ENCODE measurements at places on chromosomes 1 and 21.

- no peak for DNase-seq
Observed at GRCh38 chr1:104699433-104699832, 949.7 kb downstream of the AMY1C start.

GRCh38 chr1:21590934-21591333, 78.2 kb downstream of the RAP1GAP start:
- DNase-seq, result no peak

DNA sequence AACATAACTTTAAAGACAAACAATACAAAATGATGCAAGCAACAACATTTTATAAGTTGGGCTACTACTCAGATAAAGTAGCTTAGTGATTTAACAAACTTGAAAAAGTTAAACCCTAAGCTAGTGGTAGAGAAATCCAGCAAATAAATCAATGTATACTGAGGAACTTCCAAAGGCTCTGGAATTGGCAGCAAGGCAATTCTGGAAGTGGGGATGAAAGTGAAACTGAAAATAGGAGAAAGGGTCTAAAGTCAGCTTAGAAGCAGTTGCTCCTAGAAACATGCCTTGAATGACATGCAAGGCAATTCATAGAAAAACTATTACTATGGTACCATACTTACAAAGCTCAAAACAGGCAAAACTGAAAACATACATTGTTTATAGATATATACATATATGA, 90.0 kb upstream of the CAMK1G start:
- no peak for DNase-seq

DNA sequence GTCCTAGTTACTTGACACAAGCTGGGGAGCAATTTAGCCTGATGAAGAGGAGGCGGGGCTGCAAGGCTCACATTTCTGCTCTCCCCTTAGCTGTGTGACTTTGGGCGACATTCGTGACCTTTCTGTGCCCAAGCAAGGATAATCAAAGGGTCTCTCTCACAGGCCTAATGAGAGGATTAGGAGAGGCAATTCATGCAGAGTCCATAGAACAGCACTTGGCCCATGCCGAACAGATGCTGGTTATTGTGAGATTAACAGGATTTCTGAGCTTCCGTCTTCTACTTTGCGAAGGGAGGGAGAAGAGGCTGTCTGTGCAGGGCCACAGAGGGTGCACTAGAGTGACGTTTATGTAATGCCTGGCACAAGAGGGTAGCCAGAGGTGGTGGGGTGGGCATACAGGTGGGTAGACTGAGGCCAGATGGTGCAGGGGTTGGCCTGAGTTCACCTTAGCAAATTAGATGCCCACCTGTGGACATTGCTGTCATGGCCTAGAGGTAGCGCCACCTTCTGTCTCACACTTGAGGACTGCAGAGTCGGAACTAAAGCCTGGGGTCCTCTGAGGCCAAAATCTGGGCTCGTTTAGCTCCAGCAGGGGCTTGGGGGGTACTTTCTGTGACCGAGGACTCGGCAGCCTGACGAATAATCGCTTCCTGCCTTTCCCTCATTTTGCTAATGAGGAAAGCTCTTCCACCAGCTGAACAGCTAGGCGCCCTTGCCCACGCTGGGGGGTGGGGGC, 18.6 kb downstream of the ACTL8 start:
- no peak for DNase-seq

DNA sequence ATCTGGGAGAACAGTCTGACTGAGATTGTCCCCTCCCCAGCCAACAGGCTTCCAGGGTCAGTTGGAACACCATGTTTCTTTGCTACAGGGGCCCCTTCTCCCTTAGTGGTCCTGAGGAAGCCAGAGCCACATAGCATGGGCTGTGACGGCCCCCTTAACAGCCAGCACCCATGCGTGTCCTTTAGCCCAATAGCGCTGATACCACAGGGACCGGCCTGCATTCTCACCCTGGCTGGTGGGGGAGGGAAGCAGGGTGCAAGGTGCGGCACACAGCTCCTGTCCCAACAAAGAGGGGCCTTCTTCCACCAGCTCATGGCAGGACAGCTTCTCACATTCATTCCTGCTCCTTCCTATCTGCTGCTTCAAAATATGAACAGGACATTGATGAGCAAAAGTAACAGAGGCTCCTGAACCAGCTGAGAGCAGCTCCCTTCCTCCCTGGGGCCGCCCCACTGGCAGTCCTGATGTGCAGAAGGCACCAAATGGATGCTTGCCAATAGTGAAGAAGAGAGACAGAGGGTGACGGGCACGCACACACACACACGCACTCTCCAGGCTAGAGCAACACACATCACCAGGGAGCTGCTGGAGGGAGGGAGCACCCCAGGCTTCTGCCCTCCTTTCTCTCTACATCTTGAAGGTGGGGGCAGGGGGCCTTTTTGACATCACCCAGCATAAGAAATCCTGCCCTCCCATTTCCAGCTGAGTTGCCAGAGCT, 99.4 kb downstream of the CRYAA start:
- DNase-seq, result no peak

- no peak for DNase-seq
Observed at GRCh38 chr21:26070822-26071425, 99.6 kb downstream of the APP start.

GRCh38 chr1:172177849-172178248, 242.6 kb upstream of the C1orf105 start:
- no peak for DNase-seq

DNA sequence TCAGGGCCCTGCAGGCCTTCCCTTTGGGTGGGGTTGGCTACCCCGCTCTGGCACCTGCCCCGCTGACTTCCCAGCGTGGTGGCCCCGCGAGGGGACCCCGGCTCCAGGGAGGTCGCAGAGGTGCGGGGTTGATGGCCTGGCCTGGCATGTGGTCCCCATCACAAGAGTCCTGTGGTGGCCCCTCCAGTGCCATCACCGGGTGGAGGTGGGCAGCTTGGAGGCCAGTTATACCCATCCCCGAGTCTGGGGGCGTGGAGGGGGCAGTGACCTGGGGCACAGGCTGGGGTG, 26.8 kb downstream of the PRMT2 start:
- no peak for DNase-seq

DNA sequence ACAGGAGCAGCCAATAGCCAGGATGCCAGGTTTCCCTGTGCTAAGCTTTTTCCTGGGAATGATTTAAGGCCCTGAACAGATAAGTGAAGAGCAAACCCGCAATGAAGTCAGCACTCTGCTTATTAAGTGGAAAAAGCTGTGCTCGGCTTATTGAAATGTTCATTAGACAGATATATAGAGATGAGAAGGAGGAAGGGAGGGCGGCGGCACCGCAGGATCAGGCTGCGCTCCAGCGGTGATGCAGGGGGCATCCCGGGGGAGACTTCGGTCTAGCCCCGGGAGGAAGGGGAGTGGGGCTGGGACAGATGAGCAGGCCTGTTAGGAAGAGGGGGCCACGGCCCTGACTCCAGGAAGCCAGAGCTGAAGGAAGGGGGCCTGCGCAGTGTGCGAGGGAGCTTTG, 115.0 kb downstream of the TMEM53 start:
- DNase-seq, result no peak

GRCh38 chr1:150621497-150622302, 7.7 kb downstream of the ENSA start:
- peak; percentile 43 for DNase-seq

DNA sequence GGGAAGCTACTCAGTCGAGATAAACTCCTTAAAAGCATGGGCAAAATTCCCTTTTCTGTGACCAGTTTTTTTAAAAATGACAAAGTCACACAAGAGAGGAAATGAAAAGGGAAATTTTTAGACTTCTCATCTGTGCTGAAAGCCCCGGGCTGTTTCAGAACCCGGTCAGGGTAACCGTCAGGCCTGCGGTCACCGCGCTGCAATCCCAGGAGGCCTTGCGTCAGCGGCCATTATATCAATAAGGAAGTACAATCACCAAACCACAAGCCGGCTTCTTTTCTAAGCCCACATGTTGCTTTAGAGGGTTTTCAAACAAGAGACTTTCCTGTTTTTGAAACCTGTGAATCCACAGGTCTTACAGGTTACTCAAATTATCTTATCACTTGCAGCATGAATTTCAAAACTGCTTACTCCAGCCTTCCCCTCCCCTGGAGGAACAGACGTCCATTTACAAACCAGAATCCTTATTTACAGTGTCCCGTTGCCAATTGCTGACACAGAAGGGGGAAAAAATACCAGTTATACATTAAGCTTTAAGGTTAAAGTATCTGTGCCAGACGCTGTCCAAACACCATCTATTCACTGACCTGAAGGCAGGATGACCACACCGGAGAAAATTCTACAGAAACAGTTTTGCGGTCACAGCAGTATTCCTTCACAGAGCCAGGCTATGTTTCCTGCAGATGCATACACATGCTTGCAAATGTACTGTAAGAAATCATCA, 165.3 kb downstream of the TOMM20 start:
- DNase-seq, result no peak

DNA sequence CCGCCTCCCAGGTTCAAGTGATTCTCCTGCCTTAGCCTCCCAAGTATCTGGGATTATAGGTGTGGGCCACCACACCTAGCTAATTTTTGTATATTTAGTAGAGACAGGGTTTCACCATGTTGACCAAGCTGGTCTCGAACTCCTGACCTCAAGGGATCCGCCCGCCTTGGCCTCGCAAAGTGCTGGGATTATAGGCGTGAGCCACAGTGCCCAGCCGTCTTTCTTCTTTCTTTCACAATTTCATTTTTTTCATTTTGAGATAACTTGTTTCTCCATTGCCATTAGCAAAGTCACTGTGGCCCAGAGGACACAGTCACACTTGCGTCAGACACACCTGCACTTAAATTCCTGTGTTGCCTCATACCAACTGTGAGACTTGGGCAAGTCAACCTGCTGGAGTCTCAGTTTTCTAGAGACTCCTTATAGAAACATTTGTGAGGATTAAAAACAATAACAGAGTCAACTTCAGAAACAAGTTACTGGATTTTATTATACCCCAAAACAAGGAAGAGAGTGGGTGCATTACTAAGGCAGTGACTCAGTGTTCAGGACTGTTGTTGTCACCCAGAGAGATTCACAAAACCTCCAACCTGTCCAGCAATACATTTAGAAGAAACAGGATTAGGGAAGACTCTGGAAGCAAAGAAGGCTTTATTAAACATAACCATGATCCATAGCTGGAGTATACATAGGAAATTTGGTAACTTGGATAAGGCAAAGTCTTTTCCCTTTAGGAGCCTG, 2.6 kb downstream of the TEDDM1 start:
- DNase-seq, result no peak

All from endothelial cell (in vitro differentiated cells).